Mononuclear cell (primary cell): ENCODE measurements at places on chromosomes 7 and 10. TPM values are rescaled to one million over a fixed set of nuclear protein-coding genes. Genes with fewer than 3 reads are reported as not detected.

ANKRD1 gene
- total RNA-seq, result not detected

GRM3 gene
- total RNA-seq, result not detected

ATRNL1 gene
- 0.21 TPM for total RNA-seq

AOC1 gene
- 0.10 TPM for total RNA-seq

FOXI2 gene
- not detected for total RNA-seq

ADCYAP1R1 gene
- under 0.01 TPM for total RNA-seq

NCF1 gene
- 23.0 TPM for total RNA-seq

AASS gene
- 2.6 TPM for total RNA-seq
